Ovary (tissue), 10 donors: ENCODE measurements at places on chromosomes 11 and 22. TPM values are rescaled to one million over a fixed set of nuclear protein-coding genes. Genes with fewer than 3 reads are reported as not detected.

DNA sequence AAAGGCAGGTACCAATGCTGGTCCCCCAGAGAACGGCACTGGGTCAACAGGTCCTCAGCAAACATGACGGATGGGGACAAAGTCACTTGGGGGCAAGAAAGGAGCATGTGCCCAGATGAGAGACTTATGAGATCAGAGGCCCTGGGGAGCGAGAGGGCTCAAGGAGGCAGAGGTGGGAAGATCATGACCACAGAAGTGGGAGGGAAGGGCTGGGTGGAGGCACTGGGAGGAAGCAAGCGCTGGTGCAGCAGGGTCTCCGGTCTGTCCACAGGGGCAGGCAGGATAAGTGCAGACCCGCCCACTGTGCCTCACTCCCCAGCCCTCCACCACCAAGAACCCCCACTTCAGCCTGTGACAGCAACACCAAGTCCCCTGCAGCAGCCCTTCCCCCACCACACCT is 10.9 kb downstream of the ELFN2 start:
- DNase-seq = no peak
- H3K27me3 ChIP-seq = no peaks in the 10 kb centered on the region
- H3K4me1 ChIP-seq = no peaks in the 10 kb centered on the region
- no peak overlapping the region for H3K4me3 ChIP-seq
- no peaks in the 10 kb centered on the region for H3K36me3 ChIP-seq
- H3K27ac ChIP-seq = no peak overlapping the region

DNA sequence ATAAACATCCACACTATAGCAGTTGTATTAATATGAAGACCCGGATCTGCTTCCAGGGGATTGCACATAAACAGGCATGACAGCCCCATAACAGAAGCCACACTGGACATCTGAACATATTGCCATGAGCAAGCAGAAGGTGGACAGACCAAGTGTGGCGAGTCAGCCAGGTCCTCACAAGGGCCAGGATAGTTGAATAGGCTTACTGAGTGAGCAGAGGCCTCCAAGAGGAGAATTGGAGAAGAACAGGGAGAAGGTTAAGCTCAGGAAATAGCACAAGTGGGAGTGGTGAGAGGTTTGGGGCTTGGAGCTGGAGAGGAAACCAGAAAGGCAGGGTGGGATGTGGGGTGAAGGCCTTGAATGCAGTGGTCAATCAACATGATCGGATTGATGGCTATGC is 10.8 kb downstream of the SLC35C1 start:
- no peaks in the 10 kb centered on the region for H3K36me3 ChIP-seq
- no peak for DNase-seq
- H3K4me3 ChIP-seq = no peak overlapping the region
- H3K27ac ChIP-seq = no peak overlapping the region

- no peak overlapping the region for H3K27ac ChIP-seq
- no peaks in the 10 kb centered on the region for H3K36me3 ChIP-seq
- H3K4me1 ChIP-seq = no peaks in the 10 kb centered on the region
- no peaks in the 10 kb centered on the region for H3K27me3 ChIP-seq
- no peak for DNase-seq
Measured at GRCh38 chr11:21820176-21820575, 372.7 kb upstream of the ANO5 start.

DNA sequence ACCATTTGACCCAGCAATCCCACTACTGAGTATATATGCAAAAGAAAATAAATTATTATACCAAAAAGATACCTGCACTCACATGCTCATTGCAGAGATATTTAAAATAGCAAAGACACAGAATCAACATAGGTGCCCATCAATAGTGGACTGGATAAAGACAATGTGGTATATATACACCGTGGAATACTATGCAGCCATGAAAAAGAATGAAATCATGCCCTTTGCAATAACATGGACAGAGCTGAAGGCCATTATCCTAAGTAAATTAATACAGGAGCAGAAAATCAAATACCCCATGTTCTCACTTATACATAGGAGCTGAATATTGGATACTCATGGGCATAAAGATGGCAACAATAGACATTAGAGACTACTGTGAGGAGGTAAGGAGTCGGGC is 68.7 kb downstream of the DLG2 start:
- H3K27ac ChIP-seq = no peak overlapping the region
- H3K4me1 ChIP-seq = peaks cover 2% of the 10 kb centered on the region
- H3K4me3 ChIP-seq = no peak overlapping the region
- no peaks in the 10 kb centered on the region for H3K36me3 ChIP-seq
- H3K27me3 ChIP-seq = no peaks in the 10 kb centered on the region

FAM227A gene
- total RNA-seq = 2.2 TPM

SLC25A18 gene
- 1.4 TPM for total RNA-seq

DNA sequence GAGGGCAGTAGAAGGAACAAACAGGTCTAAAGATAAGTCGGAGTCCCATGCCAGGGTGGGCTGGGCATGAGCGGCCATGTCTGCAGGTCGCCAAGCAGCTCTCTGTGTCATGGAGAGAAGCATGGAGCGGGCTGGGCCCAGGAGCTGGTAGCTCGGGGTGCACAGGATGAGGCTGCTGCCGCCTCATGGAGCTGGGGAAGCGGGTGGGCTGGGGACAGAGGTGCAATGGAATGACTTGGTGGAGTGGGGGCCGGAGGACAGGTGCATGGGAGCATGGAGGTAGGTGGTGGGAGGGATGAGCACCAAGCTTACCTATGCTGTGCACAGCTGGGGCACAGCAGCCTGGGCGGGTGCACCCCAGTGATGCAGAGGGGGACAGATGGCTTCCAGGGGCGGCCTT is 3.6 kb downstream of the NRXN2 start:
- H3K4me3 ChIP-seq = no peak overlapping the region
- H3K4me1 ChIP-seq = no peaks in the 10 kb centered on the region
- no peaks in the 10 kb centered on the region for H3K27me3 ChIP-seq
- peak; percentile 28 for DNase-seq
- H3K36me3 ChIP-seq = no peaks in the 10 kb centered on the region

DNA sequence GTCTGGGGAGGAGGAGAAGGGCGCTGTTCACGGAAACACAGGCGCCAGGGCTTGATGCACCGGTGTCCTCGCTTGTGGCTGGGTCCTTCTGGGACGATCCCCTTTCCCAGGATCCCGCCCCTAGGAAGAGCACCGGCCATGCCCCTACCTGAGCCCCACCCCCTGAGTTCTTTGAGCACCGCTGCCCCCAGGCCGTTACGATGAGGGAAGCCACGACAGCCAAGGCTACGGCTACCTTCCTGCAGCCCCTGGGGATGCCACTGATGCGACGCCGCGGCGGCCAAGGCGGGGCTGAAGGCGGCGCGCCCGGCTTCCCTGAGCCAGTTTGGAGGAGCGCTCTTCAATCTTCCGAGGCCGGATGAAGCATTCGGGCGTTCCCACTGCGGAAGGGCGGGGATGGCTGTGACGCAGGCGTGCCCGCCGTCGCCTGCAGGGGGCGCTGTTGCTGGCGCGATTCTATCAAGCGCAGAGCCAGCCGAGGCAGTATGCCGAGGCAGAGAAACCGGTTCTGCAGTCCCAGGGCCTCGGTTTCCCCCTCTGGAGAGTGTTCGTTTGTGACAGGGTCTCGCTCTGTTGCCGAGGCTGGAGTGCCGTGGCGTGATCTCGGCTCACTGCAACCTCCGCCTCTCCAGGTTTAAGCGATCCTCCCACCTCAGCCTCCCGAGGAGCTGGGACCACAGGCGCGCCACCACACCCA is 9.7 kb upstream of the NEFH start:
- H3K27me3 ChIP-seq = no peaks in the 10 kb centered on the region
- no peaks in the 10 kb centered on the region for H3K36me3 ChIP-seq
- no peaks in the 10 kb centered on the region for H3K4me1 ChIP-seq
- H3K4me3 ChIP-seq = no peak overlapping the region
- no peak overlapping the region for H3K27ac ChIP-seq

DNA sequence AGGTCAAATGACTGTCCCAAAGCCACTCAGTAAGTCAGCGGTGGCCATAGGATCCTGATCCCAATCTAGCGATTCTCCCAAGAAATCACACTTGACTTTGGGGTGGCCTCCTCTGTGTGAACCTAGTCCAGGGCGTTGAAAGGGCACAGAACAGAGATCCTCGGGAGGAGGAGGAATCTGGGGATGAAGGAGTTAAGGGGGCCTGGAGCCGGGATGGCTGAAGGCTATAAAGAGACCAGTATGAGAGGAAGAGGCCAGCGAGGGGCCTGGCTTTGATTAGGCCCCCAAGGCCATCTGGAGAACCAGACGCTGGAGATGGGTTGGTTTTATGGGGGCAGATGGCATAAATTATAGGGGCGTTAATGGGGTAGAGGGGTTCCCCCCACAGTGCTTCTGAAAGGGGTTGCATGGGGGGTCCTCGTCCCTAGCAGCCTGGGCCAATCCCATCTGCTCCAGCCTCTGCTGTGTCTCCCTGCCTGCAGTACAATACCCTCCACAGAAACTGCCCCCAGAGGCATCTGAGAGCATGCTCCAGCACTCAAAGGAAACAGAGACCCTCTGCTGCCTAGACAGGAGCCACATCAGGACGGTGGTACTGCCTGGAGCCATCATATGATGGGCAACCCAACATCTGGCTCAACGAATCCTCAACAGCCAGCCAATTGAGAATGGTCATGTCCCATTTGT is 35.2 kb upstream of the TRIM29 start:
- H3K27ac ChIP-seq = no peak overlapping the region
- H3K4me1 ChIP-seq = no peaks in the 10 kb centered on the region
- no peak overlapping the region for H3K4me3 ChIP-seq
- no peaks in the 10 kb centered on the region for H3K27me3 ChIP-seq

DNA sequence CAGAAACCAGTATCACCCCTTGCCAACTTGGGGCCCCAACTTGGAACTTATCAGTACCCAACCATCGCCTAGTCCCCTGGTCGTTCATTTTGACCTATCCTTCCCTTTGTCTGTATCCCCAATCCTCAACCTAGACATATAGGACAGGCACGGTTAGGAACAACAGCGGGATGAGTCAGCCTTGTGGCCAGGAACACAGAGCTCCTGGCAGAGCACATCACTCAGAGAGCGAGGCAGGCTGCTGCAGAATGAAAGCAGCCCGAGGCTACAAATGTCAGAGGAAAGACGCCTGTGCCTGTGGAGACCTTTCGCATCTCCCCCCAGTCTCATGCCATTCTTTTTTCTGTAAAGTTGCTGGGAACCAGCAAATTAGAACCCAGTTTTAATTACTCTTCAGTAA is 14.6 kb downstream of the DKK3 start:
- H3K27ac ChIP-seq = no peak overlapping the region
- no peak overlapping the region for H3K4me3 ChIP-seq
- no peaks in the 10 kb centered on the region for H3K4me1 ChIP-seq
- H3K36me3 ChIP-seq = no peaks in the 10 kb centered on the region
